ENCODE measurements at places on chromosomes 2 and 18. TPM values are rescaled to one million over a fixed set of nuclear protein-coding genes. Genes with fewer than 3 reads are reported as not detected.

Gene PGAP1
- 5.5 TPM for total RNA-seq

GRCh38 chr2:221412978-221413377, 159.1 kb downstream of the EPHA4 start:
- DNase-seq: no peak

DNA sequence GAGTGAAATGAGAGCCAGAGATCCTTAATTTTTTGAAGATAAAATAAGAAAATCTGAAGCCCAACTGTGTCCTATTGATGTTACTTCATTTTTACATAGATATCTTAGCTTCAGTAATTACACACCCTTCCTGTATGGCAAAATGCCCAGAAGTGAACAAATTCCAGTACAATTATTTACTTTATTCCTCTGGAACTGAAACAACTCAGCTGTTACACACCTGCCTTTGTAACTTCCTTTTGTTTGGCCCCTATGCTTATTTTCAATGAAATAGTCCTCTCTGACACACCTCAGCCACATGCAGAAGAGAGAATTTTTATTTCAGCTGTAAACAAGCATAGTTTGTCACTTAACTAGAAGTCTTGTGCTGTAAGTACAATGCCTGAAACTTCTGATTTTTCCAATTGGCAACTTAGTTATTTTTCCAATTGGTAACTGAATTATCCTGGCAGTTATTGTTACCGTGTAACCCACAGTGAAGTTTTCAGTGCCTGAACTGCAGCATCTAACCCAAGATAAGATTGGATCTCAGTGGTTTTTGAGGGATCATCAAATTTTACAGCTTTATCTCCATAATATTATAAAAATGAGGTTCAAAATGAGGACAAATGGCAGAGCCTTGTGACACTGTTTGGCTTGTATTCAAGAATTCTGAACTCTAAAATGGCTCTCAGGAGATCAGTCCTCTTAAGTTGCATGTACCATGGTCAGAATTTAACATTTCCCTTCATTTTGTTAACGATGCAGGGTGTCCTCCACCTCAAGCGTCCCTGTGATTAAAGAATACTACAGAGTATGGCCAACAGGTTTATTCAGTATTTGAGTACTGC, 82.6 kb downstream of the PKP4 start:
- DNase-seq: no peak

DNA sequence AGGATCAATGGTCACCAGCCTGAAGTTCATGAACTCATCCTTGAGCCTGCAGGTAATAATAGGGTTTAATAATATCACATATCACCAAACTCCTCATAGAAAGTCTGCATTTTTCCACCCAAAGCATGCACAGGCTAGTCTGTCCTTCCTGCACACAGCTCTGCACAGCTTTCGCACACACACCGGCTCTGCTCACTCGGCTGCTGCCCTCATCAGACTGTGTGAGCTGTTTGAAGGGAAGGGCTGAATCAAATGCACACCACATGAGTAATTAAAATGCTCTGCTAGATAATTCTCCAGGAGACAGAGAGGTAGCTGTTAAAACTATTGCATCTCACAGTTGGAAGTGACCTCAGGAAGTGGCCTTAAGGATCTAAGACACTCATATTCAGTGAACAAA, 108.4 kb upstream of the YPEL5 start:
- no peak for DNase-seq
